Smooth muscle cell of the pulmonary artery (primary cell): ENCODE measurements at places on chromosomes 1 and 21. TPM values are rescaled to one million over a fixed set of nuclear protein-coding genes. Genes with fewer than 3 reads are reported as not detected.

Gene NLRP3
- total RNA-seq, result 0.33 TPM in 2 replicates

Gene SYPL2
- 0.56 and 0.91 TPM in 2 replicates for total RNA-seq

Gene TSTD1
- total RNA-seq, result 7.6 and 10.1 TPM in 2 replicates

Gene S100A7
- total RNA-seq, result not detected in 2 replicates

Gene S100A4
- 41.0 and 113 TPM in 2 replicates for total RNA-seq

Gene PODN
- 16.0 and 20.9 TPM in 2 replicates for total RNA-seq

Gene EBNA1BP2
- 51.7 and 63.8 TPM in 2 replicates for total RNA-seq

Gene SLAMF9
- total RNA-seq, result 0.26 and 0.59 TPM in 2 replicates

Gene GIPC2
- 0.20 and 1.4 TPM in 2 replicates for total RNA-seq

Gene GBP5
- 0.07 TPM in 1 of 2 replicates, not detected in the other for total RNA-seq

Gene BMP8B
- total RNA-seq, result under 0.01 TPM in 1 of 2 replicates, not detected in the other

Gene CD53
- total RNA-seq, result not detected in 2 replicates

Gene ATP5PO
- 64.9 and 89.9 TPM in 2 replicates for total RNA-seq

Gene KCNE1
- total RNA-seq, result 0.36 and 0.46 TPM in 2 replicates

Gene FAM72A
- total RNA-seq, result 2.3 and 4.0 TPM in 2 replicates

Gene CYP4Z1
- not detected in 2 replicates for total RNA-seq

Gene HSD3B2
- not detected in 2 replicates for total RNA-seq

Gene C1orf87
- not detected in 2 replicates for total RNA-seq

Gene C1QC
- not detected in 2 replicates for total RNA-seq

Gene SPRR2F
- total RNA-seq, result not detected in 2 replicates

Gene GABRD
- not detected in 2 replicates for total RNA-seq

Gene HES2
- total RNA-seq, result 0.26 and 0.59 TPM in 2 replicates

Gene MCM3AP
- total RNA-seq, result 88.4 and 95.5 TPM in 2 replicates

Gene S100A14
- total RNA-seq, result 0.13 TPM in 1 of 2 replicates, not detected in the other

Gene BGLAP
- total RNA-seq, result 0.26 and 0.50 TPM in 2 replicates

Gene BEST4
- 0.07 and 0.20 TPM in 2 replicates for total RNA-seq

Gene PCP4
- total RNA-seq, result not detected in 2 replicates

Gene LIN9
- total RNA-seq, result 1.9 and 2.6 TPM in 2 replicates

Gene VPS45
- total RNA-seq, result 28.1 and 33.9 TPM in 2 replicates

Gene GABPA
- 23.3 and 30.8 TPM in 2 replicates for total RNA-seq
